Stimulated activated CD4-positive, alpha-beta T cell treated with anti-CD3 and anti-CD28 coated beads, TNF-alpha, amount 100 ng/mL, for 4 hours (primary cell): ENCODE measurements at places on chromosomes 4 and X.

DNA sequence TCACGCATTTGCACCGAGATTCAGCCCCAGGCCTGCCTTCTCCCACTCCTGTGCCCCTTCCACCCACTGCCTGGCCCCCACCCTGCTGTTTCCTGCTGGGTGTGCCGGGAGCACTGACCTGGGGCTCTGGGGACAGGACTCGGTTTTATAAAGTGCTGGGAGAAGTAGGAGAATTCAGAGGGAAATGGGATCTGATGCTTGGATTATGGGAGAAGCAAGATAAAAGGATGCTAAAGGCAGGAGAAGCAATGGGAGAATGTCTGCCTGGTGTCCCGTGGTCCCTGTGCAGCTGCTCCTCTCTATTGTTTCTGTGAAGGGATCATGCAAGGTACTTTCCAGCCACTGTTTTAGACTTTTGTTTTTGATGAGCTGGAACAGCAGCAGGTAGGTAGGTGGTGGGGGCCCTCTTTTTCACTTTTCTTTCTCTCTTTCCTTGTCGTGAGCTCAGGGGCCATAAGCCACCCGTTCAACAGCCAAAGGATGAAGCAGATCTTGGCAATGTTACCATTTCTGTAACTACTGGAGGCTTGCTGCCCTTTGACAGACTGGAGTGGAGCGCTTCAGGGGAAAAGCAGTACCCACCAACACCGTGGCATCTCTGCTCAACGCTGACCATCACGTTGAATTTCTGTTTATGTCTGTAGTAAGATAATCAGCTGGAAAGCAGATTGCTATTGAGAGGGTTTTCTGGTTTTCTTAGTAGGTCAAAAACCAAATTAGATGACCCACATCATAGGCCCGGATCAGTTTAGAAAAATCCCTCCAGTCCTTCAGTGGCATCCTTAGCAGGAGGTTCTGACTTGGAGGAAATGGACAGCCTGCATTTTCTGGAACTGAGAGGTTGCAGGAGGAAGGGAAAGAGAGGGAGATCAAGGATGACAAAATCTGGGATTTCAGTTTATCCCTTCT is 63.8 kb upstream of the ENPP6 start:
- DNase-seq, result no peak

DNA sequence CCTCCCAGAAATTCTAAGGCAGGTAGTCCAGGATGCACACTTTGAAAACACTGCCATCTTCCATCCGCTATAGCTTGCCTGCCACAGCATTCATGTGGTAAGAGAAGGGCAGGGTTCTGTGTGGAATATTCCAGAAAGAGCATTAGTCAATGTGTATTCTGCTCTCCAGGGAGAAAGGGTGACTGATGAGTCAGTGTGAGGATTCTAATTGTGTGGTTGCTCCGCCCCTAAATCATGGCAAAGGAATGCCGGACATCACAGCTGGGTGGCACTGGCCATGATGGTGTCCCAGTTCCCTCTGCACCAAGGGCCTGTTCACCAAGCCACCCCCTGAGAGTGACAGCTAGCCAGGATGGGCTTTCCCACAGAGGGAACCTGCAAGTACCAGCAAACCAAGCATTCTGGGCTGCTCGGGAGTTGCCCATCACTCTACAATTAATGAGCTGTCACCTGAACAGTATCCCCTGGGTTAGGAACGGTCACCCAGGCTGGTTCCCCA is 9.5 kb downstream of the IDS start:
- no peak for DNase-seq

- DNase-seq, result no peak
Measured at GRCh38 chrX:15384304-15384703, at the start of gene VEGFD. Gene VEGFD, minus strand, starts transcription at chrX:15384413. Its CDS starts 467 bp downstream, at chrX:15383946.

DNA sequence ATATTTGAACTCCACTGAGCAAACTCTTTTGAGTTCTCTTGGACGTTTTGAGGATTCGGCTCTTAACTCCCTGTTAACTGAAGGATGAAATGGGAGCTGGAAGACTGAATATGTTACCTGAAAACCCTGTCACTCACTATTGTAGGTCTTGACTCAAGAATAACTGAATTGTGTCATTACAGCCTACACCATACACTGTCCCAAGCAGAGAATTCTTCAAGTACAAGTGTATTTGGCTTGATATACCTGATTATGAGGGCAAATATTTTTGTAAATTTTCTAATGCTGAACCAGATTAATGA is 276.1 kb downstream of the CFAP299 start:
- DNase-seq, result no peak

GRCh38 chr4:34091451-34091850 is 2152.9 kb downstream of the ARAP2 start:
- no peak for DNase-seq

GRCh38 chrX:72309297-72310071 is 3.8 kb upstream of the CITED1 start:
- no peak for DNase-seq

DNA sequence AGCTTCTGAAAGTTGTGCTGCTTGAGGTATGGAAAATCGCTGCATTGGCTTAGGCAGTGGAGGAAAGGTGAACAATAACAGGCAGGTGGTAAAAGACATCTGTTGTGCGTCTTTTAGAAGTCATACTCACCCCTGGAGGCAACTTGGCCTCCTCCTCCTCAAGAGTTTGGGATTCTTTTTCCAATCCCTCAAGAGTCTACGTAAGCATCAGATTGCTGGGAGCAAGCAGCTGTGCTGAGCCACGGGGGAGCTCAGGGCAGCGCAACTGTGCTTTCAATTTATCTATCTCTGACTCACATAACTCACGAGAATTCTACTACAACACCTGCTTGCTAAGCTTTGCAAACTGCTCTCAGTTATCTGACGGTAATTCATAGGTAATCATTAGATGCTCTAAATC is 6.4 kb upstream of the RBMX2 start:
- DNase-seq, result no peak

DNA sequence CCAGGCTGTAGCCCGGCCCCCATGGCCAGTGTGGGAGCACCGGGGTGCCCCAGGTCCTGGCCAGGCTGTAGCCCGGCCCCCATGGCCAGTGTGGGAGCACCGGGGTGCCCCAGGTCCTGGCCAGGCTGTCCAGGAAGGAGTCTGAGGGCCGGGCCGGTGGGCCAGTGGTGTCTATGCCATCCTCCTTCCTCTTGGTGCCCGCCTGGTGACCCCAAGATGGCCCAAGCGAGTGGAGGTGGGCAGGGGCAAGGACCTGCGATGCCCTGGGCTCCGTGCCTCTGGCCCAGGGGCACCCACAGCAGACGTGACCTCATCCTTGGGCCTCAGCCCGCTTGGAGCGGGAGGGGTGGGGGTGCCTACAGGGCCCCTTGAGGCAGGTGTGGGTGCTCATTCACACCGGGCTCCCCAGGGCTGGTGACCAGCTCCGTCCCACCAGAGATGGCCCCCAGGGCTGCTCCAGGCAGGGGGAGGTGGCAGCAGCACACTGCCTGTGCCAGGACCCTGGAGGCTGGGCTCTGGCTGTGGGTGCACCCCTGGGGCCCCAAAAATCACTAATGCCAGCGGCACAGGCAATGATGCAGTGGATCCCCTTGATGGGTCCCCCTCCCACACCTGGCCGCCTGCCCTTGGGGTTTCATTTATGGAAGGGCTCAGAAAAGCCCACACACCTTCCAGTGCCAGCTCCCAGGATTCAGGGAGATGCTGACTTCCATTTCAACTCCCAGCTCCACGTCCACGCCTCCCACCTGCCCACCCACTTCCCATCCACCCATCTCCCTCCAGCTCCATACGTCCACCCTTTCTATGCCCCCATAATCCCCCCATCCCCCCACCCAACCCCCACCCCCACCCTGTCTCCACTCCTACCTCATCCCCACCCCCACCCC is 35.8 kb downstream of the TACC3 start:
- DNase-seq, result no peak

GRCh38 chr4:61933527-61933926 is 733.4 kb downstream of the ADGRL3 start:
- DNase-seq, result no peak

DNA sequence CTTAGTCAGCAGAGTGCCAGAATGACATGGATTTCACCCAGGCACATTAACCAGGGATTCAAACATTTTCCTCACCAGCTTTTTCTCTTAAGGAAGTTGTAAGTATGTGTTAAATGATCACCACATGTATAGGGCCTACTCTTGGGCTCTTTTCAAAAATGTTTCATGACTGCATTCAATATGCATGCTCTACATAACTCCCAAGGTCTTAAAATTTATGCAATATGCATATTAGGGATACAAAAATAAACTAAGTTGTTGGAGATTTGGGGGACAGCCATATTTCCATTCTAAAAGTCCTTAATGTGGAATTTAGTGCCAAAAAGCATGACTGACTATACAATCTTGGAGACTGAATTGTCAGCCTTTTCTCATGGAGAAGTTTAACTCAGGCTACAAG is 25.0 kb upstream of the TRPC5OS start:
- no peak for DNase-seq

- no peak for DNase-seq
Measured at GRCh38 chr4:5812506-5813229, 80.2 kb downstream of the CRMP1 start.

GRCh38 chrX:20116087-20116576 is 575 bp downstream of the MAP7D2 start:
- DNase-seq, result no peak

GRCh38 chr4:156638334-156638733 is 333.3 kb downstream of the PDGFC start:
- no peak for DNase-seq

GRCh38 chrX:21427086-21427485 is 52.9 kb downstream of the CNKSR2 start:
- no peak for DNase-seq

GRCh38 chrX:76148753-76149152 is 24.1 kb upstream of the PBDC1 start:
- no peak for DNase-seq

- no peak for DNase-seq
Measured at GRCh38 chrX:124190440-124190839, 142.0 kb upstream of the TEX13D start.

GRCh38 chr4:70893790-70894189 is 8.4 kb upstream of the MOB1B start:
- DNase-seq, result no peak

- peak; percentile 65 for DNase-seq
Measured at GRCh38 chr4:985123-985830, 1.6 kb upstream of the IDUA start.

DNA sequence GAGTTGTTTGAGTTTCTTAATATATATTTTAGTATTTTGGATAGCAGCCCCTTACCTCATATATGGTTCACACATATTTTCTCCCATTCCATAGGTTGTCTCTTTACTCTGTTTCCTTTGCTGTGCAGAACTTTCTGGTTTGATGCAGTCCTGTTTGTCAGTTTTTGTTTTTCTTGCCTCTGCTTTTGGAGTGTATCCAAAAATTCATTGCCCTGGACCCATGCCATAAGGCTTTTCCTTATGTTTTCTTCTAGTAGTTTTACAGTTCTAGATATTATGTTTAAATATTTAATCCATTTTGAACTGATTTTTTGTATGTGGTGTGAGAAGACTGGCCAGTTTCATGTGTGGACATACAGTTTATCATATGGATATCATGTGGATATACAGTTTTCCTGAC is 58.5 kb upstream of the NUDT6 start:
- DNase-seq, result no peak
